ENCODE measurements at places on chromosomes 4 and X.

- DNase-seq = no peak
These were observed 63.9 kb upstream of the CT45A1 start for GRCh38 chrX:135649561-135649960.

- no peak for DNase-seq
These were observed 523.6 kb downstream of the TRAM1L1 start for GRCh38 chr4:116561768-116562167.

DNA sequence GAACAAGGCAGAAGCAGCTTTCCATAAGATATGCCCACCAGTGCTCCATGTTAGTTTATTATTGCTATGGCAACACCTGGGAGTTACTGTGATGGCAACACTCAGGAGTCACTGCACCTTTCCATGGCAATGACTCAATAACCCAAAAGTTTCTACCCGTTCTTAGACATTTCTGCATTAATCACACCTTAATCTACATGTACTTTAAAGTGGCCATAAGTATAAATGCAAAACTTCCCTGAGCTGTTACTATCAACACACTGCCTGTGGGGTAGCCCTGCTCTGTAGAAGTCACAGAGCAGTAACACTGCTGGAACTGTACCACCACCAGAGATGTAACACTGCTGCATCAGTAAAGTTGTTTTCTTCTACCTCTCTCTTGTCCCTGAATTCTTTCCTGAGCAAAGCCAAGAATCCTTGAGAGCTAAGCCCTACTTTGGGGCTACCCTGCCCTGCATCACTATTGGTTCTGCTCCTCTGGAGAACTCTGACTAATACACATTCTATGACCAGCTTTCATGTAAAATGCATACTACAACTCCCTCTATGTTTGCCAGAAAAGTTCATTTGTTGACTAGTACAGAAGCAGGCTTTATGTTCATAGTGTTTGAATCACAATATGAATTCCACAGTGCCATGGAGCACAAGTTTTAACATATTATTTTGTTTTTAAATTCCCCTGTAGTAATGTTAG lies 43.5 kb upstream of the GPR174 start:
- no peak for DNase-seq

- DNase-seq = no peak
These were observed 70.5 kb upstream of the IGSF1 start for GRCh38 chrX:131359611-131360010.

- DNase-seq = no peak
These were observed 732 bp upstream of the ESX1 start for GRCh38 chrX:104255465-104255864.

GRCh38 chr4:177177541-177178081 lies 132.1 kb upstream of the NEIL3 start:
- no peak for DNase-seq

DNA sequence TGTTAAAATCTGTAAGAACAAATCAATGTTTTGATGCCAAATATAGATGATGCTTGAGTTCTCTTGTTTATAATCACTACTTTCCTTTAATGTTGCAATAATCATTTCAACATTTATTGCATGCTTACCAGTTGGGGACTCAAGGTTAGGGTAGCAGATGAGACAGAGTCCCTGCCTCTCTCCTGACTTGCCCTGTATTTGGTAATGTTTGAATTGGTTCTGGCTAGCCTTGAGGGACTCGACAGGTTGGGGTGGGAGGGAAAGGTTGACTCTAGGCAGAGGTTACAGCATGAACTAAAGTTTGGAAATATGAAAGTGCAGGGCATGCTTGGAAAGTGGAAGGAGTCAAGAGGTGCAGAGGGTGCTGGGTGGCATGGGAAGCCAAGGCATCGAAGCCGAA lies 2.0 kb downstream of the SEC24B start:
- DNase-seq = no peak

- no peak for DNase-seq
These were observed 882 bp upstream of the STIM2 start for GRCh38 chr4:26859762-26860156.

GRCh38 chrX:43655151-43656004 lies 721 bp upstream of the MAOA start:
- peak; percentile 4 for DNase-seq

GRCh38 chr4:26491449-26492170 lies 1.3 kb upstream of the CCKAR start:
- no peak for DNase-seq

- DNase-seq = no peak
These were observed 1704.7 kb upstream of the TENM3 start for GRCh38 chr4:180538384-180539057.
